ENCODE measurements at places on chromosomes 4 and X.
A peak's percentile ranks its signal among the peaks of the same experiment; 100 is the strongest.

GRCh38 chr4:11720292-11720691, 291.6 kb upstream of the HS3ST1 start:
- peak; percentile 7 for DNase-seq

- DNase-seq = no peak
These were observed 14.0 kb downstream of the OGT start for GRCh38 chrX:71546879-71547278.

DNA sequence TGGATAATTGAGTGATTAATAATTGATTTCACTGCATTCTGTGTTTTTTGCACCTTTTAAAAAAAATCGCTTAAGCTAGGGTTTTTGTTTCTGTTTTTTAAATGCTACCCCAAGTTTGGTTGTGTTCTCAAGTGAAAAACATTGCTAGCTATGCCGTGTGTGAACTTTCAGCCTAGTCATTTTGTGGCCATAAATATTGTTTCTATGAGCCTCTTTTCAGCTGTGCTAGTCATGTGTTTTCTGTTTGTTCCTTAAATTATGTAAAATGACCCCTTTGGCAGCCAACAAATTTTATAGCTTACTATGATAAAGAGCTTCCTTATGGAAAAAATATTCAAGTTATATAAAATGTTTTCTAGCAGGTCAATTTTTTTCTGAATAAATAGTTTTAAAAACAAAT, 59.1 kb downstream of the GALNT7 start:
- no peak for DNase-seq

DNA sequence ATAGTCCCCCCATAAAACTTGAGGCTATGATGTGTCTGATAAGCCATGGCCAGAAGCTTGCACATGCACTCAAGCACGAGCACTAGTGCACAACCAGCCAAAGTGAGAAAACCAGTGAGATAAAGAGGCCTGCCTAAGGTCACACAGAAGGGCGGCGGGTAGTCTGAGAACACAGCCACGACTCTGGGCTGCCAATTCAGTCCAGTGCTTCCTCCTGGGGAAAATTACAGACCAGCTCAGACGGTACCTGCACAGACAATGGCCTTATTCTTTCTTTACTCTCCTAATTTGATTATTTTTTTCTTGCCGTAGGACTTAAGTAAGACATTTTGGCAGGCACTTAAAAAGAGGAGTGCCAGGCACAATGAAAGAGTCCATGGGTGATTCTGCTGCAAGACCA, 533.2 kb upstream of the FAT1 start:
- no peak for DNase-seq

DNA sequence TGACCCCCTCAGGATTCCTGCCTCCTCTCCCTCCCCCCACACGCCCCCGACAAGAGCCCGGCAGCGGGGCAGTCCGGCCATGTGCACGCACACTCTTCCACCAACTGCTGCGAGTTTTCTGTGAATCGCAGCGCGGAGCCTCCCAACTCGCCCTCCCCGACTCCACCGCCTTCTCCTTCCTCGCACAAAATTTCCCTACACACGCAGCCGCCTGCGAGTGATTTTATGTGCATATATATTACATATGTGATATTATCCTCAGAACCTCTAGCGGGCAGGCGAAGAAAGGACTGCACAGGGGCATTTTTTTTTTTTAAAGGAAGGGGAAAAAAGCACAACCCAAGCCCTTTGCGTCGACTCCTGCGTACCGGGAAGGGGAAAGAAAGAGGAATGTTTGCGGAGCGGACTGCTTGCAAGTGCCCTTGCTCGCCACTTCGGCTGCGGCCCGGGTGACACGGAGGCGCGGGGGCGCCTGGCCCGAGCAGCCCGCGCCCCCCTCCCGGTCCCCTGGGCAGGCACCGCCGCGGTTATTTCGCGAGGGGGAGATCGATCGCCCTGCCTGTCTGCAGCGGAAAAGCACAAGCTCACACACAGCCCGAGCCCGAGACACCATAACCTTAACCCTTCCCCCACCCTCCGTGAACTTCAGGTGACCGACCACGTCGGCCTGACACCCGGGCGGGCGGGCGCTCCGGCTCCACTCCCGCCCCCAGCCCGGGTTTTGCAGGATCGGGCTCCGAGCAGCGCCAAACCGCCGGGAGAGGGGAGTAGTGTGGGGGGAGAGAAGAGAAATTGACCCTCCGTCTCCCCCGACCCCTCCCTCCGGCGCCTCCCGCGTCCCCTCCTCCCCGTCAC, 2.3 kb downstream of the ZNF827 start:
- DNase-seq = peak; percentile 86

GRCh38 chrX:21153503-21153902, 220.7 kb upstream of the CNKSR2 start:
- DNase-seq = no peak

- DNase-seq = no peak
These were observed 50.3 kb downstream of the PHKA2 start for GRCh38 chrX:18933617-18934016.

DNA sequence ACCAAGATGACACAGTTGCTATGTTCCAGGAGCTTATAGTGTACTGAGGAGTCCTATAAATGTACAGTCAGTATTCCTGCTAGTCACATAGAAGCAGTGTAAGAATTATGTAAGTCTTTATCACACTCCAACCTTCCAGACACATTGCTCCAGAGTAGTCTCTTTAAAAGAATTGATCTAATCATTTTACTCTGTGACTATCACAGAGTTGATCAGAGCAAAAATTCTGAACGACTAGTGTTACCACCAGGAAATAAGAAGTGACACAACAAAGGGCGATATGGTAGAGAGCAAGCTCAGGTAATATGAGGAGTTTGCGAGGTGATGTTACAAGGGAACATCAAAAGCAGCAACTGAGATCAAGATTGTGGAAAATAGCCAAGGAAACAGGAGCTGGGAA, 9.0 kb upstream of the HPF1 start:
- no peak for DNase-seq

GRCh38 chr4:7335344-7336066, 99.2 kb downstream of the PSAPL1 start:
- peak; percentile 64 for DNase-seq

DNA sequence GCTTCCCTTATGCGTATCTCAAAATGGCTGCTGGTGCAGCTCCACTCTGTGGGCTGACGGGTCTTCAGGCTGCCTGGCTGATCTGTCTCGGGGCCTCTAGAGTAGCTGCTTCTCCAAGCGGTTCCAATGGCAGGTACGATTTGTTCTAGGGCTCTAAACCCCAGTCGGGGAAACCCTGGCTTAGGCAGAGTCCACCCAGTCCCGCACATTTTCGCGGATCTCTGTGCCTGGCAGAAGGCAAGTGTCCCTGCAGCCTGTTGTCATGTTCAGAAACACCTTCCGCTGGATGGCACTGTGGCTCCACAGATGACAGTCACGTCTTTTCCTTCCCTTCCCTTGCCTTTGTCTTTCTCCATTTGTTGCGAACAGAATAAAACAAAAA, 54.4 kb downstream of the NBDY start:
- DNase-seq = no peak

DNA sequence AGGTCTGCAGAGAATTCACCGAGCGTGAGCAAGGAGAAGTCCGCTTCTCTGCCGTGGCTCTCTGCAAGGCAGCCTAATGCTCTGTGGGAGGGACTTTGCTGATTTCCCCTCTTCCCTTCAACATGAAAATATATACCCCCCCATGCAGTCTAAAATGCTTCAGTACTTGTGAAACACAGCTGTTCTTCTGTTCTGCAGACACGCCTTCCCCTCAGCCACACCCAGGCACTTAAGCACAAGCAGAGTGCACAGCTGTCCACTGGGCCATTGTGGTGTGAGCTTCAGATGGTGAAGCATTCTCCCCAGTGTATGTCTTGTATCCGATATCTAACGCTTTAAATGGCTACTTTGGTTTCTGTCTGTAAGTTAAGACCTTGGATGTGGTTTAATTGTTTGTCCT, 11.3 kb downstream of the UCHL1 start:
- DNase-seq = no peak
